Activated CD8-positive, alpha-beta memory T cell treated with anti-CD3 and anti-CD28 coated beads, Interleukin-2, amount 10 ng/mL, durations not matched to agents 7 days and 5 days (primary cell): ENCODE measurements at places on chromosomes 3 and 15. TPM values are rescaled to one million over a fixed set of nuclear protein-coding genes. Genes with fewer than 3 reads are reported as not detected.
A peak's percentile ranks its signal among the peaks of the same experiment; 100 is the strongest.

PDE8A gene
- total RNA-seq, result 17.7 TPM

CCK gene
- total RNA-seq, result not detected

GRCh38 chr3:195802795-195803194 lies 8.9 kb downstream of the MUC4 start:
- DNase-seq, result no peak

- DNase-seq, result peak; percentile 78
These were observed 109.2 kb downstream of the EPHB1 start for GRCh38 chr3:134904241-134904771.

DNA sequence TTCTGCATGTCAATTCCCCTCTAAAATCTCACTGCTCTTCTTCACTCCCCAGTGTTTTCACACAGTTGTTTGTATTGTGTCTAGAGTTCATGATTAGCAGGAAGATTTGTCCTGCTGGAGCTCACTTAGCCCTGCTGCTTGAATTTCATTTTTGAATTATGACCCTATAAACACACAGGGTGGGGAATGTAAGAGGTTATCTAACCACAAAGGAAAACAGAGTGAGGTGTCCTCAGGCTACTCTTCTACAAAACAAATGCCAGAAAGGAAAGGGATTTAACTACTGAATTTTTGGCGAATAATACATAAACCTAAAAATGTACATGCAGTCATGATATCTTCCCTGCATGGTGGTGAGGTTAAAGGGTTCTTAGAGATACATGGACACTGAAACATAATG lies 215.1 kb upstream of the CNTN4 start:
- DNase-seq, result no peak

GRCh38 chr3:173977747-173978146 lies 580.2 kb downstream of the NLGN1 start:
- no peak for DNase-seq

GRCh38 chr3:111594205-111594604 lies 941 bp downstream of the ZBED2 start:
- DNase-seq, result no peak

- no peak for DNase-seq
These were observed 13.4 kb downstream of the APOD start for GRCh38 chr3:195570344-195570743.

DNA sequence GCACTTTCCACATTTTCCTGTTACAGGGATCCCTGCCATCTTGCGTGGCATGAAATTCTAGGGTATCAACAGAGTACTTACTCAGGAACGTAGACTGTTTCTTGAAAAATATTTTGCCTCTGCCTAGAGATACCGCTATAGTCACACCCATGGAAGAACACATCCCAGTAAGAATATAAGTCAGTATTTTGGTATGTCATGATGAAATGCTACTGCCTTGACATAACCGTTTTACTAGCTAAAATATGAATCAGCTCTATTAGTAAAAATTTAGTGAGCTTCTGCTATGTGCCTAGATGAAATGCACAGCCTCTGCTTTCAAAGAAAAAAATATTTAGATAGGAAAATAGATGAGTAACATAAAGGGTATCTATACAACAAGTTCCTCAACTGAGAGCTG lies 276.4 kb downstream of the TBC1D5 start:
- DNase-seq, result no peak

- no peak for DNase-seq
These were observed 241.2 kb downstream of the PDZRN3 start for GRCh38 chr3:73383470-73384049.
